ENCODE measurements at places on chromosomes 7 and 10. TPM values are rescaled to one million over a fixed set of nuclear protein-coding genes. Genes with fewer than 3 reads are reported as not detected.

CALHM3 gene
- total RNA-seq: 0.52 TPM

GDF2 gene
- total RNA-seq: not detected

GSTO2 gene
- 9.6 TPM for total RNA-seq

NRAP gene
- total RNA-seq: not detected

ADCYAP1R1 gene
- 8.2 TPM for total RNA-seq

RASSF4 gene
- total RNA-seq: 44.5 TPM

SEMA3E gene
- total RNA-seq: under 0.01 TPM

PRTFDC1 gene
- 6.5 TPM for total RNA-seq

TMEM176A gene
- total RNA-seq: 7.6 TPM

ARMC3 gene
- 0.52 TPM for total RNA-seq

GRCh38 chr10:31830887-31831286 lies 97.7 kb downstream of the ARHGAP12 start:
- DNase-seq: no peak

DNA sequence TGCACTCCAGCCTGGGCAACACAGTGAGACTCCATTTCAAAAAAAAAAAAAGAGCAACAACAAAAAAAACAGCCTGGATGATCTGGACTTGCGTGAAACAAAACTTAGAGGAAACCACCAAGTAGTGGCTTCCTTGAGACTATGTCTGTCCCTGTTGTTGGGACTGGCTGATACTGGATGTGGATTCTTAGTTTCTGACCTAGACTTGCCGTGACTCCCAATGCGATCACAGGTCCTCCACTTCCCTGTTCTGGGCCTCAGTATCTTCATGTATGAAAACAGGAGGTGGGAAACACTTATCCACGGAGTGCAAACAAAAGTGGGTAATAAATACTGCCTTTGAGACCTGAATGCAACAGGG lies 125.7 kb downstream of the PRPF18 start:
- no peak for DNase-seq

DNA sequence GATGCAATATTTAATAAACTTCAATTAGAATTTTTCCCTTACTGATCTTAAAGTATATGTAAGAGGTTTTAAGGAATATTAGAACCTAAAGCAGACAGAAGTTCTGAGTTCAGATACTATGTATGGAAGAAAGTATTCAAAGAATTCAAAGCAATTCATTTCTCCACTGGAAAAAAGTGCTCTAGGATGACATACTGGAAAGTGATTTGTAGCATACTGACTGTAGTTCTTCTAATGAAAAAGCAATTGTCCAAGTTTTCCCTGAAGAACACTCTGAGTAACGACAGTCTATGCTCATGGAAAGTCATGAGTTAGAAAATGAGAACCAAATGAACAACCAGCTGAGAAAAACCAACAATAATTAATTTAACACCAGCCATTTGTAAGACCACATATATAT lies 180.8 kb upstream of the SLC26A5 start:
- no peak for DNase-seq

DNA sequence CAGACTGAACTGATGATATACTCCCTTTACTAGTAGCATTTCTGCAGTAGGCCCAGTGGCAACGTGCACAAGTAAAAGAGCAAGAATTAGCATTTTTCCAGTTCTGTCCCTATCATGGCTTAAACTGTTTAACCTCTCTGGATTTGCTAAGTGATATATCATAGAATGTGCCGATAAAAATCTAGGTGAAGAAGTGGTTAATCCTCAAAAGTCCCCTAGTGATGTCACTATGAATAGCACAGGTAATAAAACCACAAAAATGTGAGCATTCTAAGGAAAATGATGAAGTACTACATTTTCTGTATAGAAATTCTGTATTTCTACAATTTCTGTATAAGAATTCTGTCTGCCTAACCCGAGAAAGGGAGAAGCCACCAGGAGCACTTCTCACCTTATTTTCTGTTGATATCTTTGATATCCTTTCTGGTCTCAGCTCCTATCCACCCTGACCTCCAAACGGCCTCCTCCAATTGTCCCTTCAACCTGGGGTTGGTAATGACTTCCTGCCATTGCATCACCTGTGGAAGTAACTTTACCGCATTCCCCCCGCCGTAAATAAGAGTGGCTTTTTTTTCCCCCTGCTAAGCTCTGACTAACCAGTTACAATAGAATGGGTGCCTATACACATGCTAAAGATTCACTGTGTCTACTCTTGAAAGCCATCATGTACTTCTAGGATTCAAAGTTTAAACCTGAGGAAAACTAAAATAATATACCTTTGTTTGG lies 155.9 kb upstream of the ASAH2 start:
- no peak for DNase-seq

- DNase-seq: no peak
Observed at GRCh38 chr10:111934931-111935330, 248.6 kb downstream of the GPAM start.

GRCh38 chr10:106714734-106715555 lies 449.6 kb downstream of the SORCS1 start:
- no peak for DNase-seq

DNA sequence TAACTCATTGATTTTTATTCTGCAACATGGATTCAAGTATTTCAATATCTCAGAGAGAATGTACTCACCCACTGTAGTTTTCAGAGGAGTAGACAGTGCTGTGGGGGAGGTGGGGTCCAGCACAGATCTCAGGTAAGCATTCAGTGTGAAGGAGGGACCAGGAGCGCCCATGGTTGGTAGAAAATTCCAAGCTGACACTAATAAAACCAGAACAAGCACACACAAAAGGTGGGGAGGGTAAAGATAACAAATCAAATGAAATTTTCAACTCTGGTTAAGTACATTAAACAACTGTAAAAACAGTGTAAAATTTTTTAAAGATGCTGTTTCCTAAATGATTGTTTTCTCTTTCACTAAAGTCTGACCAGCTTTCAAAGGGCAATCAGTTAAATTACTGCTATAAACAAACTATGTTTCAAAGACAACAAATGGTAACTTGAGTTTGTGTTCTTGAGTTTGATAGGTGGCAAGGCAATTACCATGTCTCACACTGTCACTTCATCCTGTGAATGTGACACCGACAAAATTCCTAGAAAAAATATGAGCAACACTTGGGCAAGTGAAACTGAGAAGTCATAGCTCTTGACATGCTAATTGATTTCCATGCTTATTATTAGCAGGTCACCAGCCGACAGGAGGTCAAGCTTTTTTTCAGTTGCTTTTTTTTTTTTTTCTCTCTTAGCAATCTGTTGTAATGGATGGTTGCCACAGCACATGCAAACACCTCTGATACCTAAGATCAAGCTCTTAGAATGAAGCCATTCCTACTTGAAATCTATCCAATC lies 205.8 kb upstream of the SLC26A5 start:
- no peak for DNase-seq

DNA sequence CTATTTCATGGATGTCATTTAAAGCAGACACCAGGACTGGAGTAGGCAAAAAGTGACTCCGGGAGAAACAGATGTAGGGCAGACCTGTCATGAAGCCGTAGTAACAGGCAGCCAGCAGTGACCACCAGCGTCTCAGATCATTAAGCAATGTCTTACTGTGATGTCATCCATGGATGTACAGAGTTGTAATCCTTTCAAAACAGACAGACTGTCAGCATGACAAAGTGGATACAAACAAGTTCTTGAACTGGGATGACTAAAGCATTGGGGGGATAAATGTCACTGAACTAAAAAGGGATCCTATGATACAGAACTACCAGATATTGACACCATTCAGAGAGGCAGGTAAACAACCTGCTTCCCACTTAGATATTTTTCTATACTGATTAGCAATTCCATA lies 675.5 kb downstream of the PARD3 start:
- DNase-seq: no peak

DNA sequence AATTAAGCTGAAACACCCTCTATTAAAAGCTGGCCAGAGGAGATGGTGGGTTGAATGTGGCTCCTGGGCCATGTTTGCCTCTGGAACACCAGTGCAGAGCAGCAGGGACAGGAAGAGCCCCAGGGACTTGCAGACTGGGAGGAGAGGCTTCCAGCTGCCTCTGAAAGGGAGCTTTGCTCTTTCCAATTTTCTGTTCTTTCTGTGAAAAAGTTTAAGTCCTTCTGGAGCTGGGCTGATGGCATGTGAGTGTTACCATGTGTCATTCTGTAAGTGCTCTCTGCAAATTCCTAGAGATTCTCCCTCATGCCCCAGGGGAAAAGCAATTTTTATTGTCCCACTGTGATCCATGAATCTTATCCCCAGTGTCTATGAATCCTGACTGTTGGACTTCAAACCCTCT lies 112.8 kb upstream of the LANCL2 start:
- no peak for DNase-seq

DNA sequence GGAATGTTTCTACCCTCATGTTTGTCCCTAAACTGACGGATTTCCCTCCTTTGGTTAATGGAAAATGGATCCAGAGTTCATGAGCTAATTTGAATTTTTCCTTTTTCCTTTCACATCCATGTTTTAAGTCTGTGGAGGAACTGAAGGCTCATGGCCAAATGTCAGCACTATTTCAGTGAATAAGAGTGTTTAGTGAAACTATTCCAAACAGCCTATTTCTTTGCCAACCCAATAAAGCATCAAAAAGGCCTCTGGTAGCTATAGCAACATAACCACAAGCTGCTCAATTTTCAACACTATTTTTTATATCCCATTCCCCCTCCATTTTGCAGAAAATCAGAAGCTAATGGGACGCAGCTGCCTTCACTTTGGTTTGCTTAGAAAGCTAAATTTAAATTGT lies 1454.1 kb downstream of the GATA3 start:
- no peak for DNase-seq

GRCh38 chr7:146131701-146132100 lies 15.1 kb downstream of the CNTNAP2 start:
- DNase-seq: no peak

GRCh38 chr10:57249615-57250281 lies 888.7 kb upstream of the ZWINT start:
- DNase-seq: no peak

DNA sequence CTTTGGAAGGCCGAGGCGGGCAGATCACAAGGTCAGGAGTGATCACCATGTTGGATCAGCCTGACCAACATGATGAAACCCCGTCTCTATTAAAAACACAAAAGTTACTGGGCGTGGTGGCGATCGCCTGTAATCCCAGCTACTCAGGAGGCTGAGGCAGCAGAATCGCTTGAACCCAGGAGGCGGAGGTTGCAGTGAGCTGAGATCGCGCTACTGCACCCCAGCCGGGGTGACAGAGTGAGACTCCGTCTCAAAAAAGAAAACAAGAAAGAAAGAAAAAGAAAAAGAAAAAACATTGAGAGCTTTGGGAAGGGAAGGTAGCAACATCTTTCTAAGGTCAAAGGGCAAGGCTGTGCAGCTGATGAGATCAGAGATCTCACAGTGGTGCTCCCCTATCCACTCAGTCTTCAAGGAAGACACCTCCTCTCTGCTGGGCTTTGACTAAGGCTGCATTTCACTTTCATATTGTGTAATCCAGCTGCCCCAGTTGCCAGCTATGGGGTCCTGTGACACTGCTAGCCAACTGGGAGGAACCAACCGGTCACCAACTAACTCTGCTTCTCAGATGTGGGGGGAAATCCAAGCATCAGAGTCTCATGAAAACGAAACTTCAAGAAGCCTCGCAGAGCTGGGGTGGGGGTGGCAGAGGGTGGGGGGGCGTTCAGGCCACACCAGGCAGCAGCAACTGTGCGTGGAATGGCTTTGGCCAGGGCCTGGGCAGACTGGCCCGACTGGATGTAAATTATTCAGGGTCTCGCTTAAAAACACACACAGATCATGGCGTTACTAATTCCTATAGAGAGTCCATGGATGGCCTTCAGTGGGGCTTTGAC lies 1.5 kb downstream of the IL15RA start:
- peak; percentile 67 for DNase-seq
